ENCODE measurements at places on chromosomes 7 and 10.
A peak's percentile ranks its signal among the peaks of the same experiment; 100 is the strongest.

- DNase-seq = no peak
Observed at GRCh38 chr7:115191526-115191925, 269.6 kb downstream of the MDFIC start.

GRCh38 chr7:20316706-20317105 lies 14.0 kb upstream of the ITGB8 start:
- DNase-seq = no peak

- no peak for DNase-seq
Observed at GRCh38 chr7:37718585-37718984, 35.0 kb downstream of the GPR141 start.

DNA sequence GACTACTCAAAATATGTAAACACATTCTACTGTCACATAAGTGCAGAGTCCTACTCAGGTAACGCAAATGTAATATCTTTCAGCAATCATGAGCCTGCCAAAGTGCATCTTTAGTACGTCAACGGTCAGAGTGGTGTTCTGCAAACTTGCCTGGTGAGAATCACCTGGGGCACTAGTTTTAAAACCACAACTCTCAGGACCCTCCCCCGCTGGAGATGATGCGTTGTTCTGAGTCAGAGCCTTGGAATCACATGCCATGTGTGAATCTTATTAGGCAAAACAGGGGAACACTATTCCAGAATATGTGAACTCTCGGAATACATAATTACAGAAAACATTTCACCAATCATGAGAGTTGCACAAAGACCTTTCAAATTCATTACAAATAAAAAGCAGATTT lies 115.7 kb downstream of the TPK1 start:
- no peak for DNase-seq

GRCh38 chr7:130102588-130102987 lies 32.3 kb downstream of the KLHDC10 start:
- DNase-seq = no peak

- DNase-seq = peak; percentile 63
Observed at GRCh38 chr7:31744294-31744874, 57.4 kb downstream of the PPP1R17 start.

All from NCI-H1092 (cell line).